ENCODE measurements at places on chromosomes 3 and 15.

DNA sequence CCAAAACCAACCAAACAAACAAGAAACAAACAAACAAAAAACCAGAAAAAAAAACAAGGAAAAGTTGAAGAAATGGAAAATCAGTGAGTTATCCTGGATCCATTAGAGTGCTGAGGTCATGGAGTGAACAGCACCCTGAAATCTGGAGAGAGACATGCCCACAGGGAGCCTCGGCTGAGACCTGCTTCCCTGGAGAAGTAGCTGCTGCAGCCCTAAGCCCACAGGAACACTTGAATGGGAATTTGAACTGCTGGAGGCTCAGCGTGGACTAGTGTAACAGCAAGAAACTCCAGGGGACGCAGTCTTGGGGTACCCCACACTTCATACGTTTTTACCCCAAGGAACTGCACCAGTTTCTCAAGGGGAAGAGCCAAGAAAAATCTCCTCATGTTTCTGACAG is 144.1 kb upstream of the UBE3A start:
- DNase-seq, result no peak

- no peak for DNase-seq
Observed at GRCh38 chr3:122019493-122019892, 2.6 kb downstream of the ILDR1 start.

DNA sequence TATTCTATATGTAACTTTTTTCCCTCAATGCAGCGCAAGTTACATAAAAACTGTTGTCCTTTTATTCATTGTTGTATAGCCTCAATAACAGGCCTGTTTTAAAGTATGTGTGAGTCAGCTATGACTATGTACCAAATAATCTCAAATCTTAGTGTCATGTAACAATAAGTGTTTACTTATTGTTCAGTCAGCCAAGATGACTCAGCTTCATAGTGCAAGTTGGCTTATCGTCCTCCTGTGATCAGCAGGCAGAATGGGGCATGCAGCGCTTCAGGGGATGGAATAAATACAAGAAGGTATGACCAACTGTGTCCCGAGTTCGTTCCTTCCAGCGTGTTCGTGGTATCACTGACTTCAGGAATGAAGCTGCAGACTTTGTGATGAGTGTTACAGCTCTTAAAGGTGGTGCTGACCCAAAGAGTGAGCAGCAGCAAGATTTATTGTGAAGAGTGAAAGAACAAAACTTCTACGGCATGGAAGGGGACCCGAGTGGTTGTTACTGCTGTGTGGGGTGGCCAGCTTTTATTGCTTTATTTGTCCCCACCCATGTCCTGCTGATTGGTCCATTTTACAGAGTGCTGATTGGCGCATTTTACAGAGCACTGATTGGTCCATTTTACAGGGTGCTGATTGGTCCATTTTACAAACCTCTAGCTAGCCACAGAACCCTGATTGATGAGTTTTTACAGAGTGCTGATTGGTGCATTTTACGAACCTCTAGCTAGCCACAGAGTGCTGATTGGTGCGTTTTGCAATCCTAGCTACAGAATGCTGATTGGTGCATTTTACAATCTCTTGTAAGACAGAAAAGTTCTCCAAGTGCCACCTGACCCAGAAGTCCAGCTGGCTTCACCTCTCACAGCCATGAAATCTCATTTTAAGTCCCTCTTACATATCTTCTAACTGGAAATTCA is 1016.0 kb downstream of the MCTP2 start:
- DNase-seq, result no peak

DNA sequence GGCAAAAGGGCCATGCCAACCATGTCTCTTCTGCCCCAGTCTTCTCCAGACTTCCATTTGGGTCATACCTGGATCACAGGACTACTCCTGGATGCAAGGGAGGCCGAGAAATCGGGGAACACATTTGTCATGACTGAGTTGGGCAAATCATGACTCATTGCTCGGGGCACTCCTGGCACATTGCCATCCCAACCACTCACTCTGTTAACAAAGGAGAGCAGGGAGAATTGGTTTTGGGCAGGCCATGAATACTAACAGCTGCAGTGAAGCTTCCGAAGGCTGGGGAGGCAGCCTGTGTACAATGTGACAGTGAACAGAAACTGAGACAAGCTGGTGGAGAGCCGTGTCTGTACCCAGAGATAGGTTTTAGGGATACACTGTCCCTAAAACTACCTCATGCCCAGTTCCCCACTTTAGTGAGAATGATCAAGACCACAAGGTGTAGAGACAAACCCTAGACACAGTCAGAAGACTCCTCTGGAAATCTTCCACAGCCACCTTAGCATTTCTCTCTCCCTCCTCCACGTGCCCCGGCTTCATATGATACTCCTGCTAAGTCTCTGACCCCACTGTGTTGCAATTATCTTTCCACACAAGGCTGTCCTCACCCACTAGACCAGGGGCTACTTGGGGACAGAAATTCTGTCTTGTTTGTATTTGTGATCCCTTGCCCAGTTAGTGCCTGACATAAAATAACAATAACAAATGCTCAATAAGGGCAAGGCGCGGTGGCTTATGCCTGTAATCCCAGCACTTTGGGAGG is 10.5 kb upstream of the BUB1B start:
- peak; percentile 67 for DNase-seq

DNA sequence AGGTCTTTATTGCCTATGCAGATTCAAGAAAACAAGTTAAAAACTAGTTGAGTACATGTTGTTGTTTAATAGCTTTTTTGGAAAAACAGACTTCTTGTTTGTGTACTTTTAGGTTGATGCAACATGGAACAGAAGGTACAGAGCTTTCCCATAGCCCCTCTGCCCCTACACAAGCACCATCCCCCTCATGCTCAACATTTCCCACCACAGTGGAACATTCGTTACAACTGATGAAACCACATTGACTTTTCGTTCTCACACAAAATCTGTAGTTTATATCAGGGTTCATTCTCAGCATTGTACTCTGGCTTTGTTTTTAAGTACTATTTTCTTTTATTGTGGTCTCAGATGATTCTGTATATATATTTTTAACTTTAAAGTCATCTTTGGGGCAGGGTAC is 1054.6 kb downstream of the NTRK3 start:
- no peak for DNase-seq

GRCh38 chr3:20648294-20648693 is 462.3 kb upstream of the SGO1 start:
- DNase-seq, result no peak

GRCh38 chr3:191066669-191067068 is 132.4 kb upstream of the OSTN start:
- DNase-seq, result no peak

DNA sequence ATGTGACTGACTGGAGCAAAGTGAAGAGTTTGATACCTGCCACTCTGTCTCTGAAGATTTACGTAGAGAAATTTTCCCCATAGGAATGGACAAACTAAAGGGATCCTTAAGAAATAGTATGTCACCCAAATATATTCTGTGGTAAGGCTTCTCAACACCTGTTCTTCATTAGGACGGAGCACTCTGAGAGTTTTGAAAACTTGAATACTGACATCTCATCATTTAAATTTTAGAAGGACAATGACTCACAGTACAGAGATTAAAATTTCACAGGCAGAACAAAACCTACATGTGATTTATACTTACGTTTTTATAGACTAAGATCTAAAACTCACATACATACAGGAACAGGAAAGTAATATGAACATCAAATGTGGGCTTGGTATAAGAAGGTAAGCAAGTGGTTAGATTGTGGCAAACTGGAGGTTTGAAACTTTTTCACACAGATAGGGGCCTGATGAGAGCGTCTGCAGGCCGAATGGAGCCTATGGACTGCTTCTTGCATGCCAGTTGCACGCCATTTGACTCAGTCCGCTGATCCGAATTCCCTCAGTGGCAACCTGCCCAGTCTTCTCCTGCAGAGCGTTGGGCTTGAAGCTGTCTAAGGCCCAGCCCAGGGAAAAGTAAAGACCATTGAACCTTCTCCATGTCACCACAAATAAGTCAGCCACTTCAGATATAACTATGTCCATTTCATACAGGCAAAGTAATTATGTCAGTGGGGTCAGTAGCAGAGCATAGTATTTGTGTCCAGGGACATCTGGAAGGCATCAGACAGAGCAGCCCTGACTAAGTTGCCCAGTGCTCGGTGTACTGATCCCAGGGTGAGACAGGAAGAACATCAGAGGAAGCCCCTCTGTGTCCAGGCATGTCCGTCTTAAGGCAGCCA is 45.7 kb downstream of the ZBTB38 start:
- DNase-seq, result no peak

- no peak for DNase-seq
Observed at GRCh38 chr3:126394179-126394976, at the start of gene CFAP100. Gene CFAP100, plus strand, starts transcription at chr3:126394909. Its CDS starts 1,092 bp downstream, at chr3:126396001.
